Fibroblast of skin of abdomen (primary cell): ENCODE measurements at places on chromosomes 5 and 9.

GRCh38 chr9:6931913-6932312 is 174.1 kb downstream of the KDM4C start:
- DNase-seq = peak; percentile 70

- no peak for DNase-seq
Measured at GRCh38 chr9:107918749-107919148, 429.2 kb upstream of the KLF4 start.

DNA sequence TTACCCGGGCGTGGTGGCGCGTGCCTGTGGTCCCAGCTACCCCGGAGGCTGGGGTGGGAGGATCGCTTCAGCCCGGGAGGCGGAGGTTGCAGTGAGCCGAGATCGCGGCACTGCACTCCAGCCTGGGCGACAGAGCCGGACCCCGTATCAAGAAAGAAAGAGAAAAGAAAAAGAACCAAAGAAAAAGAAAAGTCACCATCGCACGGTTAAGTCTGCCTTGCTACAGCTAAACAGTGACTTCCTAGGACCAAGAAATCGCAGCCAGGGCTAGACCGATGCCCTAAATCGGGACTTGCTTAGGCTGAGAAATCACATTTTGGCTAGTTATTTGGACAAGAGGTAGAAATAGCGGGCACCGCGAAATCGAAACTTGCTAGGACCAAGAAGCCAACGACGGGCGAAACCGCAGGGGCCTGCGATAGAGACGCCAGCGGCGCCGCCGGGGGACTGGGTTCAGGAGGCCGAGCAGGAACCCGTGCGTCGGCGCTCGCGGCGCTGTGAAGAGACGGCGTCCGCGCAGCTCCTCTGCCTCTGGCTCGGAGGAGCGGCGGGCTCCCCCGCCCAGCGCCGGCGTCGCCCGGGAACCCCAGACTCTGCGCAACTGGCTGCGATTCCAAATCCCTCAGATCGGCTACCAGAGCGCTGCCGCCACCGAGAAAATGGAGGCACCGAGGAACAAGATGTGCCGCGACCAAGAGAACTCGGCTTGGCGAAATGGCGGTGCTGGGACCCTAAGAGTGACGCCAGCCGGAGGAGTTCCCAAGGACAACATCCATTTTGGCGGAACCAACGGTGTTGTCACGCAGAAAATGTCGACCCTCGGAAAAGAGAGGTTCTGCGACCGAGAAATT is 26.1 kb upstream of the ANXA2R start:
- DNase-seq = peak; percentile 72

DNA sequence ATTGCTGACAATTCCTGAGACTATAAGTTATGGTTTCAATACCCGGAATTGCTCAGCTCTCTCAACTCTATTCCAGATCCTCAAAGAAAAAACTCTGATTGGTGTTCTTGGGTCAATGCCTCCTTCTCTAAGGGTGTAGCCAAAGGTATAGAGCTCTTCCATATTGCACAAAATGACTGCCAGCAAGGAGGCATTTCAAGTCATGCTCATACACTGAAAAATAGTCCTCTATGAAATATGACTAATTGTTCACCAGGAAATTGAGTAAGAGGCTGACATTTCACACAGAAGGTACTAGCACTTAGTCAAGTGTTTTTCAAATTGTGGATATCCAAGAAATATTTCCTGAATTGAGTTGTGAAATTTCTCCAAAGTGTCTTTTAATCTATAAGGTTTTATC is 111.1 kb upstream of the KLF9 start:
- peak; percentile 17 for DNase-seq

DNA sequence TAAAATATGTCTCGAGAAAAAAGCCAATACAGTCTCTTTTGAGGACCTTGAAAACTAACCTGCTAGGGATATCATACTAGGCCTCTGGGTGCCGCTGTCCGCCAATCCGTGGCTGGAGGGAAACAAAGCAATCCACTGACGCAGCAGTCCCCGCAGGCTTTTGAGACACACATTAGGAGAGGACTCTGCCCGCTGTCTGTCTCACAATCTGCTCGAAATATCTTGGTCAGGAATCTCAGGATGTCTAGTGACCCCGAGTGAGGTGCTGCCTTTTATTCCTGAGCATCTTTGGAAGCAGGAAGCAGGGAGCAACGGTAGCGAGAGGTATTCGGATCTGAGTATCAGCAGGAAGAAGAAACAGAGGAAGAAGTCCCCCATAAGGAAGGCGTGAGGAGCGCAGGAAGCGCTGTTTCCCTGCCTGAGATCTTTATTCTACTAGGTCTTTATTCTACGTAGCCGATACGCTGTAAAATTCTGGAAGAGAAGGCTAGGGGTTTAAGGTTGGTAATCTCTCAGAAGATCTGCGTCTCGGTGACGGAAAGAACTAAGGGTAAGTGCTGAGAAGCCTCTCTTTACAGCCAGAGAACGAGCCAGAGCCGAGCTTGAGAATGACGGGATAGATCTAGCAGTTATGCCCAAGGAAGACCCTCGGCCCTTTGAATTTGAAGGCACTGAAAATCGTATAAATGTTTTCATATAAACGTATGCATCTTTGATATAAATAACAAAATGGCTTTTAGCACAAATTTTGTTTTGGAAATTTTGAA is 4.0 kb upstream of the PCDHGA1 start:
- peak; percentile 73 for DNase-seq

GRCh38 chr5:67178085-67178484 is 18.5 kb downstream of the CD180 start:
- peak; percentile 5 for DNase-seq

GRCh38 chr9:77841739-77842386 is 189.7 kb downstream of the GNAQ start:
- DNase-seq = no peak

GRCh38 chr5:97026721-97027120 is 90.8 kb downstream of the LNPEP start:
- peak; percentile 57 for DNase-seq

GRCh38 chr5:133853646-133854365 is 114.6 kb downstream of the C5orf15 start:
- no peak for DNase-seq

GRCh38 chr5:142994218-142994617 is 224.0 kb downstream of the ARHGAP26 start:
- no peak for DNase-seq

GRCh38 chr9:15219546-15219945 is 87.5 kb downstream of the TTC39B start:
- no peak for DNase-seq

DNA sequence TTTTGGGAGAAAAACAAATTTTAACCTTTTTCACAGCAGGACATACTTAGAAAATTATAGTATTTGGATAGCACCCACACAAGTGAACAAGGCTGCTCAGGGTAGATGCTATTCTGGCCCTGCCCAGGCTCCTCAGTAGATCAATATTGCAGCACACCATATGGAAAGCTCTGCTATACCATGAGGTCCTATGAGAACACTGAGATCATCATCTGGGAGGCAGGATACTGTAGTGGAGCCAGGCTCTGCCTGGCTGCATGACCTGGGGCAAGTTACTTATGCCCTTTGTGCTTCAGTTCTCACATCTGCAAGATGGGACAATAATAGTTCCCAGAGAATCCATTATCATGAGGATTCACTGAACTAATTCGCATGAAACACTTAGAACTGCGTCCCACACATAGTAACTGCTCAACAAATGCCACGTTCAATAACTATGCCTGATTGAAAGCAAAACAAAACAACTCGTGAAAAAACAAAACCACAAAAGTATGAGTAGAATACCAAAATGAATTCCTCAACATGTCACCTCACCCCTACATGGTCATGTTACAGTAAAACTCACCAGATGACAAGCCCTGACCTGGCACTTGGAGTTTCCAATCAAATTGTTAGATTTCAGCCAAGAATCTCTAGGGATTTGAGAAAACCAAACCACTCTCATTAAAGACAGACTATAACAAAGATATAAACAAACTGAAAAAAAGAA is 31.9 kb downstream of the ARSB start:
- peak; percentile 56 for DNase-seq

GRCh38 chr9:13487071-13487470 is 207.6 kb upstream of the MPDZ start:
- no peak for DNase-seq

DNA sequence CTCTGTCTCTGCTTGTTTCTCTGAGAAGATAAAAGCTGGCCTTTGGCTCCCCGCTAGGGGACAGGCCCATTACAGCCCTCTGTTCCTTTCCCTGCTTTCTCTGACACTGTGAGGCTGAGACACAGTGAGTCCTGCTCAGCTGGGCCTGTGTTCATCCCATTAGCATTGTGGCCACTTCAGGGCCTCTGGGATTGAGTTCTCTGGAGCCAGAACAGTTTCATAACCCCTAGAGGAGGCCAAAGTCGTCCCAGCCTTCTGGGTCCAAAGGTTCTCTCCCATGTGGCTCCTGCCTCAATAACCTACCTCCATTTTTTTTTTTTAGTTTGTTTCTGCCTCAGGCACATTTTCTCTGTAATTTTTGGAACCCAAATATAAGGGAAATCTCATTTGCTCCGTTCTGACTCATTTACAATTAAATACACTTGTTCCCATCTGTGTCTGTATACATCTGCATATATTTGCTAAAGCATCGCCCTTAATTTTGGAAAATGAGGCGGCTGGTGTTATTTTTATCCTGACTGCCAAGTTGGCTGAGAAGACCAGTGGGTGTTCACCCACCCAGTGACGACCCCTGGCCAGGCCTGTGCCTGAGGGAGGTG is 27.3 kb upstream of the CTNNA1 start:
- DNase-seq = no peak

- peak; percentile 79 for DNase-seq
Measured at GRCh38 chr9:109733690-109734089, 46.3 kb upstream of the PALM2AKAP2 start.

DNA sequence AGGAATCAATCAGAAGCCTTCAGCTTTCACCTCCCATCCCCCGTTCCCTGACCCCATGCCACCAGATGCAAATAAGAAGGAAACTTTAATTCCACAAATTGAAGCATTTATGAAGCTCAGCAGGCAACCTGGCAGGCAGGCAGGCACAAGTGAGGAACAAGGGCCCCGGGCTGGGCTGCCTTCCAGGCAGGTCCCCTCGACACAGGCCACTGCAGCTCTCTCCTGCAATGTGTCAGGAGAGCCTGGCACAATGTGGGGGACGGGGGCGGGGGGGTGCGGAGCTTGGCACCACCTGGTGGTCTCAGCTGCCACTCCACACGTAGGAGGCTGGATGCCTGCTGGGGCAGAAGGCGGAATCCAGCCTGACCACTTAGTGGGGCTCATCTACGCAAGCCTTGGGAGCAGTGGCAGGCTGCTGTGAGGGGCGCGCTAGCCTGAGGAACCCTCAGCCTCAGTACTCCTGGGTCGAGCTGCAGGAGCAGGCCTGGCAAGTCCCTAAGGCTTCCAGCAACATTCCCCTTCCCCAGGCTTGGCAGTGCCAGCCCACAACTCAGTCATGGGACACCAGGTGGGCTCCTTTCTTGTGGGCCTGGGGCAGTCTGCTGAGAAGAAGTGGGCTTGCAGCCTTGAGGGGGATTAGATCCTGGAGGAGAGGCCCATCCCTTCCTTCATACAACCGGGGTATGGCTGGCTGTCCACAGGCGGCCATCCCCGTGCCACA is 50.2 kb upstream of the KCNMB1 start:
- DNase-seq = no peak

GRCh38 chr5:124949862-124950261 is 203.4 kb upstream of the ZNF608 start:
- DNase-seq = no peak

DNA sequence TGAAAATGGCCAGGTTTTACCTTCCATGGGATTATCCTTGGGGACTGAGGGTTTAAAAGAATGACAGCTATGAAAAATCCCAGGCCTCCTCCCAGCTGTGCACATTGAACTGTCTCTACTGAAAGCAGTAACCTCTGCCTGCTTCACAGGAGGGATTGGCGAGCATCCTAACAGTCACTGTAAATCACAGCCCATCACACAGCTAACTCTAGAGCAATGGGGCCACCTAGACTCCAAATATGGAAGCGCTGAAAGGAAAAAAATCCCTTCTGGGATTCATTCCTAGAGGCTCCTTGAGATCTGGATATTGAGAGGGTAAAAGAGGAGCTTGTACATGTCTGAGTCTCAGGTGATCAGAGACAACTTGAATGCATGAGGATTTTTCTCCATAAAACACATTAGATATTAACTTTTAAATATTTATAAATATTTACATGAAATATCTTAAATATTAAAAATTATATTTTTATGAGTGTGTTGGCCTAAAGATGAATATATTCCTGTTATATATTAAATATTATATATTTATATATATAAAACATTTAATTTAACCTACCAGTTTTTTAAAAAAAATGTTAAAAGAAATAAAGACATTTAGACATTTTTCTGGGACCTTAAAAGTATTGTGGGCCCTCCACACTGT is 133.8 kb upstream of the SLC24A2 start:
- DNase-seq = peak; percentile 75

GRCh38 chr5:138102454-138103318 is 18.9 kb downstream of the WNT8A start:
- DNase-seq = no peak

DNA sequence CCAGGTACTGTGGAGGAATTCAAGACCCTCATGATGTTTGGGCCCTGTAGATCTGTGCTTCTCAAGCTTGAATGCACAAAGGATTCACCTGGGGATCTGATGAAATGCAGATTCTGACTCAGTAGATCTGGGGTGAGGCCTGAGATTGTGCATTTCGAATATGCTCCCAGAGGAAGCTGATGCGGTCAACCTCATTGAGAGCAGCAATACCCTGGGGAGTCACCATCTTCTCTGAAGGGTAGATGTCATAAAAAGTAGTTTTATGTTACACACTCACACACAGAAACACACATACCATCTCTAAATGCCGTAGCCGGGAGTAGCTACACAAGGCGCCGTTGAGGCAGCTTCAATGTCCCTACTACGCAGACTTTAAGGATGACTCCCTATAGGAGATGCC is 55.8 kb upstream of the CPEB4 start:
- no peak for DNase-seq

GRCh38 chr9:110797611-110798010 is 129.0 kb downstream of the MUSK start:
- DNase-seq = peak; percentile 83

GRCh38 chr5:171644536-171644935 is 141.1 kb upstream of the SMIM23 start:
- DNase-seq = peak; percentile 61

GRCh38 chr5:170293273-170293672 is 4.3 kb downstream of the LCP2 start:
- DNase-seq = no peak

- DNase-seq = peak; percentile 23
Measured at GRCh38 chr5:926417-927171, 33.9 kb downstream of the TRIP13 start.

DNA sequence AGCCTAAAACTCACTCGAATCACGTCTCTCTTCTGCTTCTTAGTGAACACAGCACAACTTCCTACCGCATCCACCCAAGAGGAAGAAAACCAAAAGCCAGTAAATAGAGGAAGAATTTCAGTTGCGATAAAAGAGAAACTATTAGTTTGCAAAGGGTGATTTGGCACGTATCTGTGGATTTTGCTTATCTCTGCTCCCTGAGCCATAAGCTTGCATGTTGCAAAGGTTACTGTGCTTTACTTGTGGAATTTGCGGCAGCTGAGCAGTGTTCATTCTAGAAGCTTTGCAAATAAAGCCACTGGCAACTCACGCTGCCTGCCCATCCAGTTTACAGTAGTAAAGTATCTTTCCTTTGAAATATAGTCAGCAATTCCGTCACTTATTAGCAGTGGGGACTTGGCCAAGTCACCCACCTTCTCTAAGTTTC is 149.0 kb upstream of the PCA3 start:
- DNase-seq = no peak
